ENCODE measurements at places on chromosomes 2 and 18.
A peak's percentile ranks its signal among the peaks of the same experiment; 100 is the strongest.

GRCh38 chr2:102120701-102121159, 21.8 kb upstream of the IL1R1 start:
- no peak for DNase-seq

- no peak for DNase-seq
These were observed 26.8 kb upstream of the SPATA3 start for GRCh38 chr2:230968921-230969658.

GRCh38 chr2:28488858-28489575, 6.8 kb upstream of the PLB1 start:
- DNase-seq: no peak

DNA sequence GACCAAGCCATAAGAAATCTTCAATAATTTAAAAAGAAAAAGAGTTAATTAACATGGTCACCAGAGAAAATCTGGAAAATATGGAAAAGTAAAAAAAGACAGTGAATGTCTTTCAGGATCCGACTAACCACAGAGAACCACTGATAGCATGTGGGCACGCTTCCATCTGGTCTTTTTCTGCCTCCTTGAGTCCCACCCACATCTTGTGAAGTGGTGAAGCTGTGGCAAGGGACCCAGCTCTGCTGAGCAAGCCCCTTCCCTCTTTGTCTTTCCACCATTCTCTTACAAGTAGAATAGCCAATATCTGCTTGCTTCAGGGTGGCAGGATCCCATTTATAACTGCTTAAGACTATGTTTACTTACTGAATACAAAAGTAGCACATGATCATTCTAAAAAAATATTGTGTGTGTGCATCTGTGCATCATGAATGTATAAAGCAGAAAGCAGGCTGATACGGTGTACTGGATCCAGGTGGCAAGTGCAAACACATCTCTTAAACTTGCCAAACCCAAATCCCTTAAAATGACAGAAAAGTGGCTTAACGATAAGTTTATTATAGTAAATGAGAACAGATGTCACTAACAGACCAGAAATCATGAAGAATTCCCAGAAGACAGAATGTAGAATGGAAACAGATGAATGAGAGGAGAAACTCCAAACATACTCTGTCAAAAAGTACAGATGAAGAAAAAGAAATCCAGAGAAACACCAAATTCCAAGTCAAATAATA, 52.3 kb downstream of the FOXI3 start:
- no peak for DNase-seq

DNA sequence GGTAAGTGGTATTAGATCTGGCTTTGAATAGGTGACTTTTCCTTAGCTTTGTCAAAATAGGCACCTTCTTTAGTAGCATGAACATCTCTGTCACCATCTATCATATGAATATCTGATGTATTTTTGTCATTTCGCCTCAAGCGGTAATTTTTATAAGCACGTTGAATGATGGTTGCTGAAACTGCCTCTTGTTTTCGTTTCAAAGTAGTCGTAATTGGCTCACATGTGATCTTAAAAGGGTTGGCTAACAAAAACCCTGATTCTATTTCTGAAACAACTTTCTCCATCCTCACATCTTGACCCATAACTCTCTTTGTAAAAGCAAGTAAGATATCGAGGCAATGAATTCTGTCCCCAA, 29.8 kb upstream of the SCN9A start:
- DNase-seq: no peak

- DNase-seq: no peak
These were observed 158.9 kb downstream of the VAPA start for GRCh38 chr18:10072671-10073175.

- no peak for DNase-seq
These were observed 48.9 kb downstream of the LAMA3 start for GRCh38 chr18:23738151-23738550.

- peak; percentile 14 for DNase-seq
These were observed 42.6 kb downstream of the TTR start for GRCh38 chr18:31634331-31634713.

- DNase-seq: no peak
These were observed 273.3 kb downstream of the GLI2 start for GRCh38 chr2:121008975-121009374.

DNA sequence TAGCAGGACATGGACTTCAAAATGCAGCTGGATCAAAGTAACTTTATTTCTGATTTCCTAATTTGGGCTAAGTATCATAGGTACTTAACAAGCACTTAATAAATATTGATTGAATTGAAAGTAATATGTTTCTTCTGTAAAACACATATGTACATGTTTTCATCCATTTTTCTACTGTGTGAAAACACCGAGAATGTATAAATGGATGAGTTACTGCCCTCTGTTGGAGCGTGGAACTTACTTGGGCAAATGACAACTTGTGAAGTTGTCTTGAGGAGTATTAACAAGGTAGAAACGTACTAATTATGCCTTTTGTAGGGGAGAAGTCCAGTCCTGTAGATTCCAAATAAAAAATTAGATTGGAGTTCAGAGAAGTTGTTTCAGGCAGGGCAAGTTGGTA, 87.2 kb downstream of the PHLPP1 start:
- no peak for DNase-seq

- no peak for DNase-seq
These were observed 149.6 kb upstream of the APCDD1 start for GRCh38 chr18:10304853-10305252.

DNA sequence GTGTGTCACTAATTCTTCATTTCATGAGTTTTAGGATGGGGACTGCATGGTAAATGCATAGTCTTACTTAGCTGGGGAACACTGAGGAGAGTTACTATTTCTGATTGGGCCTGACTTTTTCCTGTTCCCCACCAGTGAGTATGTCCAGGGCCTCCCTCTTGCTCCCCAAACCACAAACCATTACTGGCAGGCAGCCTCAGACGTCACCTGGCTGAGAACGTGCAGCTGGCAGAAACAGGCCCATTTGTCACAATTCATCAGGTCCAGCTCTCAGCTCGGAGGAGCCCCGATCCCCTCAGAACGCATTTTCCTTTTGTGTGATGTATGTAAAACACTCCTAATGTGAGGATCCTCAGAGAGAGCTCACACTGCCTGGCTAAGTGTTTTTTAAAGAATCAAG, 71.7 kb upstream of the SIX3 start:
- no peak for DNase-seq

DNA sequence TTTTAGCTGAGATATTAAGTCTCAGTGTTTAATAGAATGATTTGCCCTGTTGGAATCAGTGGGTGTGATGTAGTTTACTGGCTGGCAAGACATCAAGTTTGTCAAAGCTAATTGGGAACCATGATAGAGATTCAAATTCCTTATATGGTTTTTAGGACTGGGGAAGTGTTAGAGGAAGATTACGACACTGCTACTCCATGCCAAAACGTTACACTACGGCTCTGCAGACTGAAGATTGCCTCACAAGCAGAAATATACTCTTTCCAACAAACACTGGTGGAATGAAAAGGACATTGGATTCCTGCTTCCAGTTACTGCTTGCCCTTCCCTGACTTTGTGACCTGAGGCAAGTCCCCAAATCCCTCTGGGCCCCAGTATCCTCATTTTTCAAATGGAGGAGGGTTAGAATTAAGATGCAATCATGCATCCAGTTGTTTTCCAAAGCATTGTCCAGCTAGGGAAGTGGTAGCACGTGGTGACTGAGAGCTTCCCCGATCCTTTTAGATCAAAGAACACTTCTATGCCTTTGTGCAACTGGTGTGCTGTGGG, 147.6 kb downstream of the CDC42EP3 start:
- DNase-seq: no peak

GRCh38 chr2:62136956-62137830, 58.7 kb upstream of the B3GNT2 start:
- DNase-seq: no peak

- no peak for DNase-seq
These were observed 31.8 kb upstream of the SLC8A1 start for GRCh38 chr2:40483549-40484243.

DNA sequence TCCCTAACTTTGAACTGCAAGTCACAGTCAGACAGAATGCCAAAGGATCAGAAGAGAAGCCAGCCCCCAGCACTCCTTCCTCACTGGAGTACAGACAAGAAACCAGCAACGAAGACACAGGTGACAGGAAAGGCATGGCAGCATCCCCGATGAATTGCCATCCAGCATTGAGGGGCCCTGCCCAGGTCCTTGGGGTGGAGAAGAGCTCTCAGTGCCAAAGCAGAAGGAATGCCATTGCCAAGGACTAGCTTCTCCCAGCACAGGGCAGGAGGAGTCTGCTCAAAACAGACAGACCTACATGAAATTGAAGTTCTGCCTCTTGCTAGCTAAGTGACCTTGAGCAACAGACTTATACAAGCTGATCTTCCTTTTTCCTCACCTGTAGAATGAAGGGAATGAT, 220.1 kb downstream of the L3MBTL4 start:
- no peak for DNase-seq

DNA sequence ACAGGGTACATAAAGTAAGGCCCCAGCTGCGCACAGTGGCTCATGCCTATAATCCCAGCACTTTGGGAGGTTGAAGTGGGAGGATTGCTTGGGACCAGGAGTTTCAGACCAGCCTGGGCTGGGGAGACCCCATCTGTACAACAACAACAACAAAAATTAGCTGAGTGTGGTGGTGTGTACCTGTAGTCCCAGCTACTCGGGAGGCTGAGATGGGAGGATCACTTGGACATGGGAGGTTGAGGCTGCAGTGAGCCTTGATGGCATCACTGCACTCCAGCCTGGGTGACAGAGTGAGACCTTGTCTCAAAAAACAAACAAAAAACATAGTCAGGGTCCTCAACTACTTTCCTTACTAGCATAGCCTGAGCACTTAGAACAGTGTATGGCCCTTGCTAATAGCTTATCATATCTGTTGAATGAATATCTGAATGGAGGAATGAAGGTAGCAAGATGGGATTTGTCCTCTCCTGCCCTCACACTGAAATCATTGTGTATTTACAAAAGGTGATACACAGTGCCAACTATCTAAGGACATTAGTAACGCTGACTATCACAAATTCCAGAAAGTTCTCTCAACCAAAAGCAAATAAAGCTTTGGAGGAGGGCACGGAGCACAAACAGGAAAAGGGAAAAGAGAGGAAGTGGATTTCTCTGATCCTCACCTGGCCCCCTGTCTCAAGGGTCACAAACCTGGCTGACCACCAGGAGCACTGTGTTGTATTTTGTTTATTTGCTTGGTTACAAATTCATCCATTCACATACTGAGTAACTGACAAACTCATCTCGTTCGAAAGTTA, 38.1 kb downstream of the L3MBTL4 start:
- no peak for DNase-seq

DNA sequence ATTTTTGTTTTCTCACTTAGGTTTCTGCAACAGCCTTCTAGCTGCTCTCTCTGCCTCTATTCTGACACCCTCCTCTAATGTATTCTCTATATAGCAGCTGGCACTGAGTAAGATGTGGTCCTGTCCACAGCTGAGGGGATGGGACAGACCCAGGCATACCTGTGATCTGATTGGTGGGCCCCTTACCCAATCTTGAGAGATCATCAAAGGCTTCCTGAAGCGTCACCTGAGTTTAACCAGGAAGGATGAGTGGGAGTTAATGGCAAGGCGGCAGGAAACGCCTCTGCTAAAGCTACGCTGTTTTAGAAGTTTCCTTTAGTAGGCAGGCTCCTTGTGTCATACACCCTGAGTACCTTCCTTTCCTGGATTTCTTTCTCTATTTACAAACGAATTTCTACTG, 5.7 kb upstream of the TET3 start:
- DNase-seq: no peak

DNA sequence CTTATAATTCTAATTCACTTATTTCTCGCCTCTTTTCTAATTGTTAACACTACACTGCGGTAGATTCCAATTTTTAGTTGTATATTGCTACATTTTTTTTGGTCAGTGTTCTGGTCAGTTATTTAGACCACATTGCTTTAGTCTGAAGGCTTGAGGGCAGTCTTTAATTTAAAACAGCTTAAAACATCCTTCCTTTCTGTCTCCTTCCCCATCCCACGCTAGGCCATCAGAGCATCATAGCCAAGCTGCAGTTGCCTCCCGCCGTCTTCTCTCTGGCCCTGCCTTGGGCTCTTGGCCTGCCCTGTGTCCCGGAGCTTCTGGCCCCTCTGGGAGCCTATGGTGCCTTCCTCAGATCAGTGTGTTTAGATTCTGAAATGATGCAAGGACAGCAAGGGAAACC, 52.6 kb upstream of the GLI2 start:
- DNase-seq: no peak

GRCh38 chr18:38042211-38042890, 476.8 kb upstream of the CELF4 start:
- no peak for DNase-seq

GRCh38 chr2:226715347-226715990, 84.2 kb downstream of the IRS1 start:
- DNase-seq: no peak

- DNase-seq: no peak
These were observed 41.2 kb downstream of the KYNU start for GRCh38 chr2:142918624-142919023.

- DNase-seq: no peak
These were observed 201.3 kb upstream of the GALNT5 start for GRCh38 chr2:157056200-157056676.

- DNase-seq: no peak
These were observed 70.7 kb downstream of the SLC9A2 start for GRCh38 chr2:102690012-102690411.

- no peak for DNase-seq
These were observed 108.3 kb downstream of the MTCL1 start for GRCh38 chr18:8813611-8814010.

GRCh38 chr2:107412981-107413380, 413.7 kb upstream of the RGPD4 start:
- no peak for DNase-seq

GRCh38 chr2:220756653-220757052, 815.5 kb downstream of the EPHA4 start:
- DNase-seq: no peak

DNA sequence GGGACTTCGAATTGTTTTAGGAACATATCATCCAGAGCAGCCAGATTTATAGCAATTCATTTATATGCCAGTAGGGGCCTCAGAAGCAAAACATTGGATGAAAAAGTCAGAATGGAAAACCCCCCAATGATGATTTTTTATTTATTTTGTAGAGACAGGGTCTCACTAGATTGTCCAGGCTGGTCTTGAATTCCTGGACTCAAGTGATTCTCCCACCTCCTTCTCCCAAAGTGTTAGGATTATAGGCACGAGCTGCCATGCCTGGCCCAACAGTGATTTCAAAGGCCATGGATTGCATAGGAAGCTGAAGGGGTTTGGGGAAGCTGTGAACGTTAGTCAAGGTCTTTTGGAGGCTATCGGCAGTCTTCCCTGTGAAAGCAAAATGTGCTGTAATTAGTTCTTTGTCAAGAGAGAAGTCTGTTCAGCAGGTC, 21.9 kb upstream of the MCFD2 start:
- DNase-seq: no peak

DNA sequence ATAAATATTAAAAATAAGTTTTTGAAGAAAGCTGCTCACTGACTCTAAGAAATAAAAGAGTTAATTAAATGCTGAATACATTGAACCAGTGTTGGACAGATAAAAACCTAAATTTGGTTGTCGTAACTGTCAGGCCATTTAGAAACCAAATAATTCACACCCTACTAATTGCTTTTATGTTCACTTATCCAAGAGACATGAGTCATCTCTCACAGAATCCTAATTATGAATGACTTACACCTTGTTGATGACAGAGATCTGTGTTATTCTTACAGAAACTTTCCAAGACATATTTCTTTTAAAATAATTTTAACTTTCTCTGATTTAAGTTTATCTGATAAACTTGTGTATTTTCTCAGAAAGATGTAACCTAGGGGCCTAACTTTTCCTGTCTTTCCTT, 250.7 kb downstream of the IKZF2 start:
- no peak for DNase-seq

Data from effector memory CD8-positive, alpha-beta T cell (primary cell).